ENCODE measurements at places on chromosomes 5 and 9.

DNA sequence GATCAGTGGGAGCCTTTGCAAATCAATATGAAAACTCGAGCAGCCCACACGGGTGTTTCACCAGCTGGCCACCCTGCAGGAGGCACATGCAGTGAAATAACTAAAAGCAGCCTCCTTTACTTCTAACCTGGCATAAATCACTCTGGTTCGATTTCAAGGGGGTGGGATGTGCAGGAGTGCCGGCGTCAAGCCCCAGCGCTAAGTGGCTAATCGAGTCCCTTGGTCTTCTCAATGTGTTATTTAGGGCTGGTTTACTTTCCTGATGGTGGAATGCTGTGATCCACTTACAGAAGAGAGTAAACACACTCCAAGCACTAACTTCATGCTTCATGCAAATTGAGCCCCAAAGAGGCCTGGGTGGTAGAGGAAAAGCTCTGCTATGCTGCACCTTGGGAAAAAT, 109.4 kb downstream of the TMEM174 start:
- DNase-seq = no peak

GRCh38 chr5:127025467-127025866, 4.9 kb downstream of the MARCHF3 start:
- no peak for DNase-seq

DNA sequence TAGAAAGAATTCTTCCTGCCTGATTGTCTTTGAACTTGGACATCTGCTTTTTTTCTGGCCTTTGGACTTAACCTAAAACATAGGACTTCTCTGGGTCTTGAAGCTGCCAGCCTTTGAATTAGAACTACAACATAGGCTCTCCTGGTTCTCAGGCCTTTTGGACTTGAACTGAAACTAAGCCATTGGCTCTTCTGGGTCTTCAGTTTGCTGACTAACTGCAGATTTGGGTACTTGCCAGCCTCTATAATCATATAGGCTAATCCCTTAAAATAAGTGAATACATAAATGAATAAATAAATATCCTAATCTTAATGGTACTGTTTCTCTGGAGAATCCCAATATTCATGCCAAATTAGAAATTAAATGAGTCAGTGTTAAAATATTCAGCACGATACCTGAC, 473.4 kb upstream of the PAPPA start:
- DNase-seq = no peak

DNA sequence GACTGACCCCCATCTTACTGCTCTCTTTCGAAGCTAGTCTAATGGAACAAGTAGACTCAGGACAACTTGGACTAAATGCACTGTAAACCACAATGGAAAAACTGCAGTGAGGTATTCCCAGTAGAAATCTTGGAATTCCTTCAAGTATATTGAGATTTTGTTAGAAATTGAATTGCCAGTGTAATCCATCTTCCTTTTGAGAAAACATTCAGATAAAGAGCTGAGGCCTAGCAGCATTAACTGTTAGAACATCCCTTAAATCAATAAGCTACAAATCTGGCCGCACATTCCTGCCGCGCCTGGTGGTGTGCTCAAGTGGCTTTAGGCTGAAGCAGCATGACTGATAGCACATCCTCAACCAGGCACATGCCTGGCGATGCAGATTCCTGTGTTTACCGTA, 29.3 kb downstream of the PPIC start:
- no peak for DNase-seq

GRCh38 chr5:79201206-79201605, 34.7 kb upstream of the JMY start:
- DNase-seq = no peak

DNA sequence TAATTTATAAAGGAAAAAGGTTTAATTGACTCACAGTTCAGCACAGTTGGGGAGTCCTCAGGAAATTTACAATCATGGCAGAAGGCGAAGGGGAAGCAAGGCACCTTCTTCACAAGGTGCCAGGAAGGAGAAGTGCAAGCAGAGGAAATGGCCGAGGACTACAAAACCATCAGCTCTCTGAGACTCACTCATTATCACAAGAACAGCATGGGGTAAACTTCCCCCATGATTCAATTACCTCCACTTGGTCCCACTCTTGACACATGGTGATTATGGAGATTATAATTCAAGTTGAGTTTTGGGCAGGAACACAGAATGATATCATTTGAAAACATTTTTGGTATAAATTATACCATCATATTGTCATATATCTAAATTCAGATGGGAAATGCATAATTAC, 934.7 kb downstream of the CDH12 start:
- no peak for DNase-seq

DNA sequence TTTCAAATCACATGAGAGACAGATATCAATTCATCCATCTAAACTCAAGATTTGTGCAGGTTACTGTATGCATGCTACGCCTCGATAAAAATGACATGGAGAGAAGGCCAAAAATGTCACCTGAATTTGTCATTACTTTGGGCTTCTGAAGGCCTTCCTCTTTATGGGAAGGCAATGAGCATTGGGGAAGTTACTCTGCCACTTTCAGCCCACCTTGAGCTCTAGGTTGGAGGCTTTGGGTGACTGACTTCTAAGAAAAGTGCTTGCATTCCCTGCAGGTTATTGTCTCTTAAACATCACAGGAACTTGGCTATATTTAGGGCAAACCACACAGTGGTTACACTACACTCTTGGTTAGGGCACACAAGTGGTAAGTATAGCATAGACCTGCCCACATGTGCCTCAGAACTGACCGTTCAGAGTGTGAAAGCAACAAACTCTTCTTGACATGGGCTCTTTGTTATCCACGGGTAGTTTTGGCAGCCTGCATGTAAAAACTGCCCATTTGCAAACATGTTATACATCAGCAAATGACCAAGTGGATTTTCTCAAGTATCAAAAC, 169.5 kb downstream of the ZNF608 start:
- no peak for DNase-seq

- DNase-seq = no peak
These were observed 56.9 kb upstream of the SHB start for GRCh38 chr9:38125889-38126288.

GRCh38 chr9:137899551-137900360, 22.2 kb downstream of the CACNA1B start:
- no peak for DNase-seq

GRCh38 chr5:81553567-81554212, 159.8 kb upstream of the ACOT12 start:
- no peak for DNase-seq

DNA sequence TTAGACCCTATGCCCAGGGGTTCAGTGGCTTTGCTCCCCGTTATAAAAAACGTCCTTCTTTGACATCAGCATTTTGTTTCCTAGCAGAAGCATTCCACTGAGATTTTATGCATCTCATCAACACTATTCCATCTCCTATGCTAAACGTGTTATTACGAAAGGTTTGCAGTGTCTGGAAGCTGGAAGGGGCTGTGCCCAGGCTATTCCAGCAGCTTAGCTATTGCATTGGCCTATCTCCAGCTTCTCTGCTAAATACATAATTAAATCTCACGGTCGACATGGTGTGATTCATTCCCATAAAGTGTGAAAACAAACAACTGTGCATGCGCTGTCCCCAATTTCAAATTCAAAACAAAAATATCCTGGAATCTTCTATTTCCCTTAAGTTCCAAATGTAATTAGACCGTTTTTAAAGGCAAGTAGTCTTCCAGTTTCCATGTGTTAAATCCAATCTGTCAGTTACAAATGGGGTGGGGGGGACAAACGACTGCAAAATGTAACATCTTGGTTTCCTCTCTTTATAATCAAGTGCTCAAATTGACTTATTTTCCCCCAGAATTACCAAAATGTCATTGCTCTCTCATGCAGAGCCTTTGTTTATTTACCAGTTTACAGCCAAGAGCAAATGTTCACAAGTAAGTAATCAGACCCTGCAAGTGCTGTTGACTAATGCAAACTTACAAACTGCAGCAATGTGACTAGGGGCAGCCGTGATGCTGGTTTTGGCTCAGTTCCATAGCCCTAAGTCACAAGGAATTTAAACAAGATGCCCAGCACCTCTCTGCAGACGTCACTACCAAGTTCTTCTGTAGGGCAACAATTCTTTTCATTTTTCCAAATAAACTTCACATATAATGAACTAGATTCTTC, 212.3 kb upstream of the RORB start:
- no peak for DNase-seq

DNA sequence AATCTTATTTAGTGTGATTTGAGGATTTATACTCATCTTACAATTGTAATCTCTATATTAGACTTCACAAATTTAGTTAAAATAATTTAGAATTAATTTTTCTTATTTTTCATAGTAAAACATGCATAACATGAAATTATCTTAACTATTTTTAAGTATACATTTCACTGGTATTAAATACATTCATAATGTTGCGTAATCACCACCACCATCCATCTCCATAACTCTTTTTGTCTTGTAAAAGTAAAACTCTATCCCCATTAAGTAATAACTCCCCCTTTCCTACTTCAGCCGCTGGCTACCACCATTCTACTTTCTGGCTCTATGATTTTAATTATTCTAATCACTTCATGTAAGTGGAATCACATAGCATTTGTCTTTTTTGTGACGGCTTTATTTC, 193.4 kb downstream of the SH3GL2 start:
- no peak for DNase-seq

DNA sequence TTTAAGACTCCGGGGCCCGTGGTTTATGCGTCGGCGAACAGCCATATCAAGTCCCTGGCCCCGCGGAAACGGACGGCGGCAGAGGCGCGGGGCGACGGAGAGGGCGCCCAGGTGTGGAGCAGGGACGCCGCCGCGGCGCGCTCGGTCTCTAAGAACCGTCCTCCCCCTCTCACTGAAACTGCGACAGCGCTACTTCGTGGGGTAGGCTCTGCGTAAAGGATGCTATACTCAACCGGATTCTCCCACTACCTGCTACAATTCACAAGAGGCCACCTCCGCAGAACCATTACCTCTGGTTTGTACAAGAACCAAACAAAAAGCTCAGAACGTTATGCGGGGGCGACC, 404 bp downstream of the MRNIP start:
- DNase-seq = peak; percentile 61

- DNase-seq = no peak
These were observed 182.3 kb upstream of the MAST4 start for GRCh38 chr5:66413931-66414330.

- peak; percentile 24 for DNase-seq
These were observed 90.5 kb upstream of the AGXT2 start for GRCh38 chr5:35138232-35138631.

GRCh38 chr9:114419796-114420195, 32.0 kb upstream of the AKNA start:
- DNase-seq = no peak

GRCh38 chr5:97102010-97102470, 40.4 kb downstream of the LIX1 start:
- DNase-seq = no peak

DNA sequence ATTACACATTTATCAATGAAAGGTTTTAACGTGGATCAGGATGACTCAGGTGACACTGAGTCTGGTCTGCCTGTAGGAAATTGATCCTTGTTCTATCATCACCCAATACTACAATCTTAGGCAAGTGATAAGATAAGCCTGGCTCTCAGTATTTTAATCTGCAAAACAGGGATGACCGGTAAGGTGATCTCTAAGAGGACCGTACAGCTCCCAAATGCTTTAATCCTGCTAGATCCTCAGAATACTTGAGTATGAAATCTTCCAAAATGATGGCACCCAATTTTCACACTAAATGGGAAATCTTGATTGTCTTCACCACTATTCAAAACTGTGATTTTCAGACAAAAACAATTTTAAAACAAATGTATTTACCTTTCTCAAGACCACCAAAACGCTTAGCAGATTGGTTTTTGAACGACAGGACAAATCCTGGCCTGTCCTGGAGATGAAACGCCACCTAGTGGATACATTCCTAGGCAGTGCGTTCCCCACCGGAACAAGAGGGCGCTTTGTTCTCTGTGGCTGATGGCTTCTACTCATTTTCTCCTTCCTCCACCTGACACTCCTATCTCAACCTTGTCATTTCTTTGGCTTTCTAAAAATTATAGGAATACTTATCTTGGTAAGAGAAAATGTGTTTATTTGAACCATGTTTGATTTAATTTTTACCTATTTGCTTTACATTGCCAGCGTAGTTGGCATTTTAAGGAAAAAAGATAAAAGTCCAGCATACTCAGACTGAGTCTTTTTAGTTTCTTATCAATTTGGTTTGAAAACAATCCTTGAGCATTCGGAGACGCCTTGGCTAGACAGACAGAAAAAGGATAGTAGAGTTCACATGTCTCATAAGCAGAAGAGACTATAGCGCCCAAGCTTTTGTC, 41.2 kb upstream of the VCAN start:
- DNase-seq = no peak

- DNase-seq = peak; percentile 87
These were observed 26.8 kb upstream of the PPP2CA start for GRCh38 chr5:134252671-134253070.

DNA sequence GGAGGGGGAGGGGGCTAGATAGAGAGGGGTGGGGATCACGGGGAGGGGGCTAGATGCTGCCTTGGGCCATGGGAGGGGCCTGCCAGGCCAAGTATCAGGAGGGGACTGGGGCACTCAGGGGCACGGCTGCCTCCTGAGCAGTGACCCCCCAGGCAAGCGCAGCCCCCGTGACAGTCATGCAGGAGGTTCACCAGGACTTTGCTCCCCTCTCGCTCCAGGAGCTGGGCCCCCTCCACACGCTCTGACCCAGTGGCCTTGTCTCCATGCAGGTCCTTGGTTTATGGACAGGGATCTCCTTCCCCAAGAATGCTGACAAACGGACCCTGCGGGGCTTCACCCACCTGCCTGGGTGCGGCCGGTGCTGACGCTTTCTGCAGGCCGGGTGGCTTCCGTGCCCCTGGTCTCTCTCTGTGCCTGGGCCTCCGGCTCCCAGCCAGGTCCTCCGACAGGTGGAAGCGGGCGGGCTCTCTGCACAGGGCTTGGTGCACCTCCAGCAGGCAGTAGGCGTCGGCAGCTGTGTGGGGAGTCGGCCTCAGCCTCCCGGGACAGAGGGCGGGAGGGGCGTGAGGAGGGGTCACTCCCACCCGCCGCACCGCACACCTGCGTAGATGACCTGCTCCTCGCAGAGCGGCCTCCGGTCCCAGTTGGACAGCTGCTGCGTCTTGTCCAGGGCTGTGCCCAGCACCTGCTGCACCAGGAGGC, 46.8 kb upstream of the NRARP start:
- DNase-seq = no peak

DNA sequence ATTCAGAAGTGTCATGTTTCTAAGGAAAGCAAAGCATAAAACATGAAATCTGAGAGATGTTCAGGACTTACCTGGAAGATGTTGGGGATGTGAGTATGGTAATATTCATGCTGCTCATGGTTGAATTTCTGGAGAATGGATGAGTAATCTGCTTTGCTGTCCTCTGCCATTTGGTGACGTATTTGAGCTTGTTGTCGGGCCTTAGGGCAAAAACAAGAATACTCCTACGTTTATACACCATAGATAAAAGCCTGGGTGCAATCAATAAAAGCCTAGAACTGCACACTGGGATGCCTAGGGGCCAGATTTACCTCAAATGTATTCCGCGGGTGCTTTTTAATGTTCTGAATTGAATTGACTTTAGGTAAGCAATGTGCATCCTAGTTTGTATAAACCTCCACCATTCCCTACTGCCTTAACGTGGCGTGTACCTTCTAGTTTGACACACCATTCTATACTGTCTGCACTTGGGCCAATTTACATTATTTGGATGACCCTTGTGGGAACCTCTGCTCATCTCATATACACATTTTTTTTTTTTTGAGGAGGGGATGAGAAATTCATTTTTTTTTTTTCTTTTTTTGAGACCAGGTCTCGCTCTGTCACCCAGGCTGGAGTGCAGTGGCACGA, 94.4 kb downstream of the USP20 start:
- no peak for DNase-seq

Data from SW 1271 (cell line).